ENCODE measurements at places on chromosomes 2 and 18.

DNA sequence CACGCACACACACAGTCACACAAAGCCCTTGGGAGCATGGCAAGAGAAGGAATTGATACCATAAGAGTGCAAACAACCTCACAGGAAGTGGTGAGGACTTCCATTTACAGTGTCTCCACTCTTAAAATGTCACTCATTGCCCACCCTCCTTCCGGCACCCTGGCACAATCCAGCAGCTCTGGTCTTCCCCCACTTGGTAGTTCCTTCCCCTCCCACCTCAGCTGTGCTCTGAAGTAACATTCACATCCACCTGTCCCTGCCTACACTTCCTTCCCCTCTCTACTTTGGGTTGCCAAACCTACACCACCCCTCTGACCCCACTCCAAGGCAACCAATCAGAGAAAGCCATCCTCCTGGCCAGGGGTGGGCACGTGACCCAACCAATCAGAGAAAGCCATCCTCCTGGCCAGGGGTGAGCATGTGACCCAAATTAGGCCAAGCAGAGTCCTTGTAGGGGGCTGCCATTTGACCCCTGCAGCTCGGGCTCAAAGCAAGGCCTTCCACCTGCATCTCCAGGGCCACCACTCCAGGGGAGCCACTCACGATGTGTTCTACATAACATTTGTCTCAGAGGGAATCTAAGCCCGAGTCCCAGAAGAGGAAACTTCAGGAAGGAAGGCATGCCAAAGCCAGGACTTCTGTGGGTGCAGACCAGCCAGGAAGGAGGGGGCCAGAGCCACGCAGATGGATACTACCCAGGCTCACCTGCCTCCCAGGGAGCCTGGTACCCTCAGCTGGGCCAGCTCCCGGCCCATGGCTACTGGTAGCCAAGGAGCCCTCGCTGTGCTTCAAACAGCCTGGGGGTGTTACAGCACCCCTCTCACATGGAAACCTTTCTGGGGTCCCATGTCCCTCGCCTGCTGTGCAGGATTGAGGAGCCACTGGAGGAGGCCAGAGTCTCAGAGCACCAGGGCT is 21.2 kb downstream of the CYP26B1 start:
- no peak for DNase-seq

GRCh38 chr2:81195017-81195773 is 890.6 kb upstream of the LRRTM1 start:
- DNase-seq: no peak

DNA sequence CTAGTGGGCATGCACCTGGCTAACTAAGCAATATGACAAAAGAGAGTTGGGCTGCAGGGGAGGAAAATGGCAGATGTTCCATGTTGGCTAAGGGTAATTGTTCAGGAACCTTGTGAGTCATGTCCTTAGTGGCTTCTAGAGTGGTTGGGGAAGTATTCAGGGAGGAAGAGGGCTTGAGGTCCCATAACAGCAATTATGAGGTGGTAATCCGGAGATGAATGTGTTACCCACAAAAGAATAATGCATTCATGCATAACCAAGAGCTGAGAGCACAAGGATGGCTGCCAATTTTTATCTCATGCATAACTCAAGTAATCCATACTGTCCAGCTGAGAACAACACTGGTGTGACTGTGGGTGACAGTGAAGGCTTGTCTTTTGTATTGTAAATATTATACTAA is 42.9 kb downstream of the TMEFF2 start:
- DNase-seq: no peak

DNA sequence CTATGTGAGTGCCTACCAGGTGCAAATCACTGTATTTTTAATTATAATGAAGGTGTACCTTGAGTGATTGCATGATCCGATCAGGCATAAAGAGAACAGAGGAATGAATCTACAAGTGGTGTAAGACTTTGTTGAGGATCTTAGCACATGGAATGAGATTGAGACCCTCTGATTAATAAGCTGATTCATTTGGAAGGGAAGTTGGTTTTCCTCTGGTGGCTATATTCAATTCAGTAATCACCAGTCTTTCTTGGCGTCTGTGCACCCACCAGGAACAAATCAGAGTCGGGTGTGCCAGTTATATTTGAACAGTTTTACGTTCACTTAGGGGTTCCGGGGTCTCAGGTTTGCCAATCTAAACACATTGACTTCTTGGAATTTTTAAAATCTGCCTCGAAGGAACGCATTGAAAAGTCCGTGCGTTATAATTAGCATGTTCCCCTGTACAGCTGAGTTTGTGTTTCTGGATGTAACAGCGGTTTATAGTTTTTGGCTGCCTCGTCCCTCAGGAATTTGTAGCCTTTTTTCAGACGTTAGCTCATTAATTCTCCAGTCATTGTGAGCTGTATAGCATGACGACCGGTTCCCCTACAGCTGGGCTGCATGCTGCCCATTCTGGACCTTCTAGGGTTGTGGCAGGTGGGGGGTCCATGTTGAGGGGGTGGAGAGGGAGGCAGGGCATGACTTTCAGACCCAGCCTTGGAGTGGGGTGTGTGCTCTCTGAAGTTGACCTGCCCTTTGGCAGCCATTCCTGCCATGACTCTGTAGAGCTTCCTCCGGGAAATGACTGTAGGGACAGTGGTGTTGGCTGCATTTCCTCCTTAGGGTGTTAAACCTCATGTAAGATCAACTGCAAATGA is 20.3 kb downstream of the MYO1B start:
- peak; percentile 69 for DNase-seq

- DNase-seq: no peak
These were observed 17.3 kb downstream of the NFATC1 start for GRCh38 chr18:79413025-79413424.

DNA sequence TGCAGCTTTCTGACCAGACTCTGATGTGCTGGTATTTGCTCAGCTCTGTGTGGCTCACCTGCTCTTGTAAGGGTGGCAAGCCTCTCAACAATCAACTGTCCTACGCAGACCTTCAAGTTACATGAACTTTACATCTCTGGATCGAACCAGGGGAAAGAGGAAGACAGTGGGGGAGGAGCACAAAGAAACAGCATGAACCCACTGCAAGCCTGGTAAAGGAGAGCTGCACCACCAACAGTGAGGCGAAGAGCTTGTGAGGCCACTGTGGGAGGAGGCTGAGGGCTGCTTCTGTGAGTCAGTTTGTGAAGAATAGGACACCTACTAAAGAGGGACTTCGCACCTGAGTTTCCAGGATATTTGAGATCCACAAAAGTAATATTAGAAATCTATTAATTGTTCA is 18.8 kb upstream of the FAM110C start:
- DNase-seq: no peak

DNA sequence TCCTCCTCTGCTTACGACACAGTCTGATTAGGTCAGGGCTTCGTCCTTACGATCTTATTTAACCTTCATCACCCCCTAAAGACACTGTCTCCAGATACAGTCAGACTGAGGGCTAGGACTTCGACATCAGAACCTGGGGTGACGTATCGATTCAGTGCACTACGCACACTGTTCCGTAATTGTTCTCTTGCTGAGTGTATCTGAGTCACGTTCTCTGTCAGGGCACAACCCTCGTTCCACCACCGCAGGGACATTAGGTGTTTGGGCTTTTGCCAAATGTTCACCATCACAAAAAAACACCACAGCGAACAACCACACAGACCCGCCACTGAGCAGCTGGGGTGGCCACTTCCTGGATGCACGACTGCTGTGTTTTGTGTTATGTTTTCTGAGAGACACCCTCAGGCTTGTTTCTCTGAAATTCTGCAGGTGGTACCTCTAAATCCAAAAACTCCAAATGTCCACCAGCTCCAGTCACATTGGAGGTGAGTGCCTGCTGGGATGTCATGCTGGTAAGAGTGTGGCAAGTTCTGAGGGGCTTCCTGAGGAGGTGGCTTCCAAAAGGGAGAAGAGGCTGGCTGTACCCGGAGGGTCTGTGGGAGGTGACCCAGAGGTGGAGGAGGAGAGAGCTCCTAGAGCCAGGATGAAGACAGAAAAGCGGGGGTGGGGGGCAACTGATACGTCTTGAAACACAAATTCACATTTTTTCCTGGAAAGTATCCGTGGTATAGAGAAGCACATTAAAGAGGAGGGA is 66.6 kb downstream of the ADNP2 start:
- DNase-seq: no peak

DNA sequence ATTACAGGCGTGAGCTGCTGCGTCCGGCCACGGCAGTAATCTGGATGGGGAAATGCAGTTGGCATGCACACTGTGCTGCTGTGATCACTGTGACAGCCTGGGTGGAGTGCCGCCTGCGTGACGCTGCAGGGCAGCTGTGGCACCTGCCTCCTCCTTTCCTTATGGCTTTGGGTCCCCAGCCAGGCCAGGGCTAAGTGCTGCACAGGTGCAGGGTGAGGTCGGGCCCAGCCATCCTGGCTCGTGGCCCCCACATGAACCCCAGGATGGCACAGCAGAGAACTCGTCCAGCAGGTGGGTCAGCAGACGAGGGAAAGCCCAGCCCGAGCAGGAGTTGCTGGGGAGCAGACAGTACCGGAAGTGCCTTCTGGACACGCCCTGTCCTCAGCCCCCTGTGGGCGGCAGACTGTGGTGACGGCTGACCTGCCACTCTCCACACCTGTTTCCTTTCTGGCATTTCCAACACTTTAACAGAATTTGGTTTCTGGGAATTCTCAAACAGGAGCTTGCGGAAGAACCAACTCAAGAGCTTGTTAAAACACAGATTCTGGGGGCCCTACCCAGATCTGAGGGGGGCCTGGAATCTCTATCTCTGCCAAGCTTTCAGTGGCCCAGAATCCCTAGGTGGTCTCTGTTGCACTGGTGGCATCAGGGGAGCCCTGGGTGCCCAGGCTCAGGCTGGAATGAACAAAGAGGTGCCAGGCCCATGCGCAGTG is 16.9 kb downstream of the HS1BP3 start:
- DNase-seq: no peak

- DNase-seq: no peak
These were observed 41.8 kb upstream of the COPS8 start for GRCh38 chr2:237043866-237044265.

DNA sequence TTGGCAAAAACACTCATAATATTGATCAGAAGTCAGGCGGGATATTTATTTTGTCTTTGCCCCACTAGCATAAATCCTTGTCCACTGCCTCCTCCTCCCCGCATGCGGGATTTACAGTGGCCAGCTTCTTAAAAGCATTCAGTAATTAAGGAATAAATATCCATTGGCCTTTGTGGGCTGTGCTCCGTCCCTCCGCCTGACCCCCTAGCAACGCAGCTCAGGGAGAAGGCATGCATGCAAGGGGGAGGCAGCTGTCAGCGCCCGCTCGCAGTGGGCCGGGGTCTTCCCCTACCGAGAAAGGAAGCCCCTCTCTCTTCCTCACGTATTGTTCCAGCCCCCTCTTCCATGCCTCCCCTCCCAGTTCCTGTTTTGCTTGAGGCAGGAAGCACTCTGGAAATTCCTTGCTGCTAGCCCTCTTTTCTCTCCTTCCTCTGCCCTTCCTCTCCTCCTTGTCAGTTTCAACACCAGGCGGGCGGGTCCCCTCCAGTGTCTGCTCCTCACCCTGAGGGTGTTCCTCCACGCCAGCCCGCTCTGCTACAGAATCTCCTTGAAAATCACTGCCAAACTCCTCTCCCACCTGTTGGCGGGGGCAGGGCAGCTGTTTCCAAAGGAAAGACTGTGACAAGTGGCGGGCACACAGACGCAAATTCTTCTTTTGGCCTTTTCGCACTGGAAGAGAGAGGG is 60.1 kb downstream of the GBX2 start:
- DNase-seq: no peak

GRCh38 chr2:227503433-227504406 is 31.8 kb downstream of the AGFG1 start:
- DNase-seq: peak; percentile 73

GRCh38 chr2:176589287-176589686 is 320.0 kb downstream of the MTX2 start:
- no peak for DNase-seq

DNA sequence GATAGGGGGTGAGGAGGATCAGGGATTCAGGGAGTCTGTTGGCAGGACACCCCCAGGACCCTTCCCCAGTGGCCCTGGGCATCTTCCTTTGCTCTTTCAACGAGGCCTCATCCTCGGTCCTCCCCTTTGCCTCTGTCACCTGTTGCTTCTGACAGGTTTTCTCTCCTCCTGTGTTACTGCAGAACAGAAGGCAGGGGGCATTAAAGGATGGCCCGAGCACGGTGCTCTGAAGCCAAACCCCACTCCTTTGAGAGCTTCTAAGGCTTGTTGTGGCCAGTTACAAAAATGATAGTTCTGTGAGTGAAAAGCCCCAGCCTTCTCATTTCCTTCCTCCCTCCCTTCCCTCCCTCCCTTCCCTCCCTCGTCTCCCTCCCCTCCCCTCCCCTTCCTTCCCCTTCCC is 82.5 kb downstream of the THNSL2 start:
- no peak for DNase-seq

- peak; percentile 98 for DNase-seq
These were observed 156.2 kb upstream of the NDUFV2 start for GRCh38 chr18:8946066-8946838.

DNA sequence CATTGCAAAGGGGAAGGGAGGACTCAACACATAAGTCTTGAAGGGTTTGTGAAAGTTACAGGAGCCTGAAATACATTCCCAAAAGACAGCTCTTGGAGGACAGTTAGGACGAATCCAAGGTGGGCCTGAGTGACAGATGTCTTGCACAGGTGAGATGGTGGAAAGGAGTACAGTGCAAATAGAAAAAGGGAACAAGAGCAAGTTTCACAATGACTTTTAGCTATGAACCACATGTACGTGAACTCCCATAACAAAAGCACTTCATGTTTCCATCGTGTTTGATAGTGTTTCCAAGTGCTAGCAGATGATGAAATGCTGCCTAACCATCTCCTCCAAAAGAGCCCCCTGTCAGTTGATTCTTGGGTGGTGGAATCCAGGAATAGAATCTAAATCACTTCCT is 1.8 kb downstream of the IL18RAP start:
- no peak for DNase-seq

- DNase-seq: no peak
These were observed 133.2 kb downstream of the ACKR3 start for GRCh38 chr2:236702657-236703372.

DNA sequence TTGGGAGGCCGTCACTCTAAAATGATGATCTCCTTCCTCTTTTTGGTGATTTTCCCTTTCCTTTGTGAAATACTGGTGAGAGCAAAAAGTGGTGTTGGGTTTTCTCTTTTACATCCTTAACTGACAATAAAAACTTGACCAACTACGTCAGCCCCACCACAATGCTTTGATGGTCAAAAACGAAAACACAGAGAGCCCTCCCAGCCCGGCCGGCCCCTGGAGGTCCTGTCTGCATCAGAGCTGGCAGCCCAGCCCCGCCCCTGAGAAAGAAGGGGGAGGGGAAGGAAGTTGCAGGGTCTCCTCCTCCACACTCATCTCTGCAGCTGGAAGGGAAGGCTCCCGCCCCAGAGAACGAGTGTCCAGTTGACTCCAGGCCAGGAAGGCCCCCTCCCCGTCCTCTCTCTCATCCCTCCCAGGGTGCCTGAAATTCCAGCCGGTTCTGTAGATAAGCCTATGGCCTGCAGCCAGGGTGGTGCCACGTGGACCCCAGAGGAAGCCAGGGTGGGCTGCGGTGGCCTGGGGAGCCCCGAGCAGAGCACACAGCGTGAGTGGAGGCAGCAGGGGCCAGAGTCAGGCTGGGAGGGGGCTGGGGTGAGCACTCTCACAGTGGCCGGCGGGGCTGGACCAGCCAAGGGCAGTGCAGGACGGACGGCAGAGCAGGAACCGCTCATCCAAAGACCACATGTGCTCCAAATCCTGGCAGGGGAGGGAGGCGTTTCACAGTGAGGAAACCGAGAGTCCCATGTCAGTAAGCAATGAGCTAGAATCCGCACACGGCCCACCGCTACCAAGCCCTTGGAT is 19.8 kb downstream of the BIN1 start:
- DNase-seq: peak; percentile 65

GRCh38 chr2:133315280-133315679 is 253.0 kb downstream of the NCKAP5 start:
- DNase-seq: no peak

GRCh38 chr2:38665854-38666555 is at the start of gene GALM:
GALM (plus strand) TSS chr2:38666114; CDS start chr2:38666162, 48 bp downstream.
- peak; percentile 93 for DNase-seq

- DNase-seq: peak; percentile 75
These were observed 257.7 kb upstream of the UBE2E3 start for GRCh38 chr2:180722551-180723239.
